ENCODE measurements at places on chromosomes 7 and 10.

GRCh38 chr7:135976312-135977006 lies 700 bp downstream of the MTPN start:
- DNase-seq = no peak

DNA sequence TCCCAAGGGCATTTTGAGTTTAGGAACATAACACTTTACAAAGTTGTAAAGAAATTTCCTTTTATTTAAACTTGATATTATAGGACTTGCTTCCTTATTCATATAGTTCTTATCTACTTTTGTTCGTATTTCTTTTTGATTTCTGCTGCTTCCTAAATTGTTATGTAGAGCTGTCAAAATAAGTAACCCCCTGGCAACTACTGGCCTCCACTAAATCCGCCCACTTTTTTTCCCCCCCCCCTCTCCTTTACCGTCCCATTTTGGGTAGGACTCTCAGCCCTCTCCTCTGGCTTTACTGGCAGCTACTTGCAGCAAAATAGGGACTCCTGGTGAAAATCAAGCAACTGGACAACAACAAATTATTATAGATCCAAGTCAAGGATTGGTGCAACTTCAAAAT lies 1.1 kb downstream of the SP4 start:
- no peak for DNase-seq

DNA sequence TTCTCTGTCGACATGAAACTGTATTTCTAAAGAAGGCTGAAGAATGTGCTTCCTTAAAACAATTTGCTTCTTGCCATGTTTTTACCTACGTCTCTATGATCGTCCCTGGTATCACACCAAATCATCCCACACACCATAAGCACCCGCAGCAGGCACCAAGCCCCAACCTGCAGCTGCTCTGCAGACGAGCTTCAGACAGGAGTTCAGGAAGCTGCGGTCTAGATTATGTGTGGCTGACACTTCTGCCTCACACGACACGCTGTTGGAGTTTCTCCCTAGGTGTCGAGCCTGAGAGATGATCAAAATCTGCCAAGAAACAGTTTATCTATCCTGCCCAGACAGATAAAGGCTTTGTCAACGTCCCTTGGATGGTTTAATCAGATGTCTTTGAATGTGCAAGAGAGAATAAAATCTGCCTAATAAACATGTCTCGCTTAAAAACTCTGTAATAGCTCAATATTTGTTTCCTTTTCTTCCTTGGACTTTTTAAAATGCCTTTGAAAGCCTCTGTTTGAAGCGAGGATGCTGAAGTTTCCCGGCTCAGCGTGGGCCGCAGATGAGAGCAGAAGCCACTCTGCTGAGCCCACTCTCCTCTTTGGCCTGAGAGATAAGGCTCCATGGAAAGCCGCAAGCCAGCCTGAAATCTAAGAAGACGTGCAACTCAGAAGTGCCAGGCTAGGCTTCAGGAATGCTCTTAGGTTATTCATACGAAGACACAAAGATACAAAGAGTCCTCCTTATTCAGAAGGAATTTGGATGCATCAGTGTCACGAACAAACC lies 158.3 kb upstream of the PFKP start:
- no peak for DNase-seq

DNA sequence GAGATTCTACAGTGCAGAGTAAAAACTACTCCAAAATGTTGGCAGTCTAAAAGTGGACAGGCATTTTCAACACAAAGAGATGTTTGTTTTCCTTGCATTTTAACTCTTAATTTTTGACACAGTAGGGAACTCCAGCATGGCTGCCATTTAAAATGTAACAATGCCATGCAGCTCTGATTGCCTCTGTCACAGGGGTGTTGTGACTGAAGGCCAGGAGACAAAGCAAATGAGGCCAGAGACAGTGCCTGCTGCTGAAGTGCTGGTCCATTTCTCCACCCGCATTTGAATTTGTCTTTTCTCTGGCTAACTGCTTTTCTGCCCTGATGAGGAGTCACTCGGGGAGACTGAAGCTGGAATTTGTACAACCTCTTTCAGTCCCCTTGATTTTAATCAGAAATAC lies 710.6 kb upstream of the GALNT17 start:
- no peak for DNase-seq

DNA sequence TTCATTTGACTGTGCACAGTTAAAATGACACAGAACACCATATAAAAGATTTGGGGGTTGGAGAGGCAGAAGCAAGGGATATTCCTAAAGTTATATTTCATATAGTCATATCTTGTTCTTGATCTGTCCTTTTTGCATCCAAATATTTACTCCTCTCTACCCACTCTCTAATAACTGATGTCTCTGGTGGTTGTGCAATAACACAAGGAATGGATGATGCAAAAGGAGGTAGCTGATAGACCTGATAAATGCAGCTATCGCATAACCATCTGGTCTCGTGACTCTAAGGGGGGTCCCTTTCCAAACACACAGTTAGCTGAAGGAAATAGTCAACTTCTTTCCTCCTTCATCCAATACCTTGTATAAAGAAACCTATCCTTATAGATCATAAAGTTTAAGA lies 123.1 kb downstream of the POLR1F start:
- DNase-seq = no peak

- peak; percentile 62 for DNase-seq
Measured at GRCh38 chr10:61786728-61787127, 114.8 kb upstream of the ARID5B start.

GRCh38 chr10:1127629-1128028 lies 71.4 kb downstream of the WDR37 start:
- no peak for DNase-seq

DNA sequence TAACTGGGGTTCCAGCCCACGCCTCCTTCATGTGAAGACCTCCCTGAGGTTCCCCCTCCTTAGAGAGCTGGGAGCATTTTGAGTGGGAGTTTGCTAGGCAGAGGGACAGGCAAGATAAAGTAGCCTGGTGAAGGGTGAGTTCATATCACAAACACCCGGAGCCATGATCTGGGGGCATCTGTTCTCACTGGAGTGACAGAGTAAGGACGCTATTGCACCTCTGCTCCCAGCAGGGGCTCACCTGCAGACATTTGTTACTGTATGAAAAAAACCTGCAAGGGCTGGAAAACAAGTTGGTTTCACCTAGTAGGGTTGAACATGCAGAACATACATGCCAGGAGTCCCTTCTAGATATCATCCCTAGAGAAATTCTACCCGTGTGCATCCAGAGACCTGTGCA lies 88.4 kb downstream of the CARD11 start:
- DNase-seq = no peak

GRCh38 chr10:1360558-1361164 lies 304.5 kb downstream of the WDR37 start:
- DNase-seq = no peak

GRCh38 chr10:132381741-132382140 lies 15.3 kb upstream of the PWWP2B start:
- no peak for DNase-seq

GRCh38 chr7:24718977-24719491 lies 38.2 kb downstream of the GSDME start:
- DNase-seq = no peak

GRCh38 chr10:130432271-130432670 lies 296.1 kb downstream of the GLRX3 start:
- no peak for DNase-seq

GRCh38 chr10:78475437-78475836 lies 441.8 kb downstream of the RPS24 start:
- DNase-seq = no peak

GRCh38 chr10:106338486-106338885 lies 826.0 kb downstream of the SORCS1 start:
- no peak for DNase-seq

GRCh38 chr7:26005683-26006410 lies 146.2 kb upstream of the NFE2L3 start:
- no peak for DNase-seq

GRCh38 chr10:71075086-71075758 lies 137.1 kb upstream of the UNC5B start:
- no peak for DNase-seq

DNA sequence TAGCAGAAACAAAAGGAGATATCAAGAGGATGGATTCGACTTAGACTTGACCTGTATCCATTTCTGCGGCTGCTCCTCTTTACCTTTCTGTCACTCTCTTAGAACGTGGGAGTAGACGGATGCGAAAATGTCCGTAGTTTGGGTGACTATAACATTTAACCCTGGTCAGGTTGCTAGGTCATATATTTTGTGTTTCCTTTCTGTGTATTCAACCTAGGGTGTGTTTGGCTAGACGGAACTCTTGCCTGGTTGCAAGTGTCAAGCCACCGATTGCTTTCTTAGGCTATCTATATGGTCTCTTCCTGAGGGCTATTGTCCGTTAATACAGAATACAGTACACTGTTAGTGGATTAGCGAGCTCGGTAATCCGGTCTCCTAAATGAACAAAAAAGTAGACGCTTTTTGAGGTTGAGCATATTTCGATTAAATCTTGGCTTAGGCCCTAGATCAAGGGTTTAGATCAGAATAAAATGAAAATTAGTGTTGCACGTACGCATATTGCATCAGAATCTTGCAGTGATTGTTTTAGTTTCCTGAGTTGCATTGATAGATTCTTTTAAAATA lies 1.2 kb downstream of the PTEN start:
- DNase-seq = peak; percentile 24

DNA sequence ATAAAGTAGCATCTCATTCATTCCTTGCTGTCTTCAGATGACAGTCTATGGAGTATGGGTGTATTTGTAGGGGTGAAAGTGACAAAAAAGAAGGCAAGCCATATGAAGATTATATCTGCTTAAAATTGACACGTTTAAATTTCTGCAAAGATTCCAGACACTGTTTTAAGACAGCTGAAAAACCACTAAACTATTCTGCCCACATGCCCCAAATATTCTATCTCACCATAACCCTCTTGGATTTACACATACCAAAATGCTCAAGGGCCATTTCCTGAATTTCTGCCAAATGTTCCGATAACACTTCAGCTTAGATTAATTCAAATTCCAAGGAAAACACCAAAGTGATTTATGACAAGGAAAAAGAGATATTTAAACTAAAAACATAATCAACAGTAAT lies 99.9 kb upstream of the IL6 start:
- DNase-seq = no peak

GRCh38 chr7:91020636-91021385 lies 243.4 kb upstream of the FZD1 start:
- no peak for DNase-seq

DNA sequence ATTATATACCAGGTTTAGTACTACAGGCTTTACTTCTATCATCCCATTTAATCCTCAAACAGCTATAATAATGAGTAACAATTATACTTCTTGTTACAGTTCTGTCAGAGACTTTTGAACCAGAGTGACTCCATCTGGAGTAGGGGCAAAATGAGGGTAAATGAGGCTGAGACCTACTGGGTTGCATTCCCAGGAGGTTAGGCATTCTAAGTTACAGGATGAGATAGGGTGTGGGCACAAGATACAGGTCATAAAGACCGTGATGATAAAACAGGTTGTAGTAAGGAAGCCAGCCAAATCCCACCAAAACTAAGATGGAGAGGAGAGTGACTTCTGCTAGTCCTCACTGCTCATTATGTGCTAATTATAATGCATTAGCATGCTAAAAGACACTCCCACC lies 3.9 kb downstream of the YME1L1 start:
- DNase-seq = no peak

- no peak for DNase-seq
Measured at GRCh38 chr10:11156480-11156879, 138.8 kb downstream of the CELF2 start.

DNA sequence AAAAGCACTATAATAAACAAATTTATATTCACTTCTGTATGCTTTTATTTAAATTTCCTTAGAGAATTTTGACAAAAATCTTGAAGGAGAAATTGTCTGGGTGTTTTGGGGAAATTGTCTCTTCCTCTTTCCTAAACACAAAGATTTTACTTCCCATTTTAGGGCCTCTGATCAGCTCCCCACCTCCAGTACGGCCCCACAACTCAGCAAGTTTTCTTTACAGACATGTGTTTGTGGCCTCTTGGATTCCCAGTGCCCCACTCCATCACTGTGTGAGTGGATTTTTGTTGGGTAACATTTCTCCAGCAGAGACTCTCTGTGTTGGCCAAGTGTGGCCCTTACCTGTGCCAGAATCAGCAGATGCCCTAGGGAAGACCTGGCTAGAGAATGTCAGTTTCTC lies 182.8 kb upstream of the CDC14C start:
- DNase-seq = no peak

DNA sequence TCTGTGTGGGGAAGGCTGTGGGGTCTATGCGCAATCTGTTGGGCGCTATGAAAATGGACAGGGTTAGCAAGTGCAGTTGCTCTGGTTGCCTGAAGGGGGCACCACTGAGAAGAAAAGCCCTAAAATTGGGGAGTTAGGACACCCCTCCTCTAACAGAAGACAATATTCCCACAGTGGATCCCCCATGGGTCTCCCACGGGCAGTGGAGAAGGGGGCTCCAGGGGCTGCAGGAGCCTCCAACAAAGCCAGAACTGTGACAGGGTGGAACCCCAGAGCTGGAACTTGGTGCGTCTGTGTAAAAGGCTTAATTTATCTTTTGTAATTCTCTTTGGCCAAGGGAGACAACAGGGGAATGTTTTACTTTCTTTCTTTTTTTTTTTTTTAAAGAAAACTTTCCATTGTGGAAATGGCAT lies 12.5 kb upstream of the COL13A1 start:
- DNase-seq = no peak

DNA sequence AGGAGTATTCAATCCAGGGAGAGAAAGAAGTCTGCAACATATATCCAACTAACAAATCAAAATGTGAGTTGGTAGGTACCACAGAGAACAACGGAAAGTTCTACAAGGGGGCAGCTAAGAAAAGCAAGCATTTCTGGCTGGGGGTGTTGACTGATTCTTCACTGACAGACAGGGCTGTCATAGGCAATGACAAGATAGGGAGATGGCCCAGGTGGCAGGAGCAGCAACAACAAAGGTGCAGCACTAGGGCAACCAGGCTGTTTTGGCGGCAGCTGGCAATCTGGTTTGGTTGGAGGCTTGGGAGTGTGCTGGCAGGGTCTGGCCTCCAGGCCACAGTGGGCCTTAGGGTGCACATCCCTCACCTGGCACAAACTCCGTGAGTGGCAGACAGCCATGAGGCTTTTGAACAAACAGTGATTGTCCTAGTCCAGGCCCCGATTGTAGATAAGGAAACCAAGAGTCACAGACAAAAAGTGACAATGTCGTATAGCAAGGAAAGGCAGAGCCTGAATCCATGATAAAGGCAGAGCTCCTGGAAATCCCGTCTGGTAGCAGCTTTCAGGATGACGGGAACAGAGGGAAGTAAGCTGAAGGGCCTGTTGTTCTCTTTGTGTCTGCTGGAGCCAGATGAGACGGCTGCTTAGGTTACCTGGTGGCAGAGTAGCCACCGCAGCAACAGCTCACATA lies 28.4 kb downstream of the DPCD start:
- no peak for DNase-seq

DNA sequence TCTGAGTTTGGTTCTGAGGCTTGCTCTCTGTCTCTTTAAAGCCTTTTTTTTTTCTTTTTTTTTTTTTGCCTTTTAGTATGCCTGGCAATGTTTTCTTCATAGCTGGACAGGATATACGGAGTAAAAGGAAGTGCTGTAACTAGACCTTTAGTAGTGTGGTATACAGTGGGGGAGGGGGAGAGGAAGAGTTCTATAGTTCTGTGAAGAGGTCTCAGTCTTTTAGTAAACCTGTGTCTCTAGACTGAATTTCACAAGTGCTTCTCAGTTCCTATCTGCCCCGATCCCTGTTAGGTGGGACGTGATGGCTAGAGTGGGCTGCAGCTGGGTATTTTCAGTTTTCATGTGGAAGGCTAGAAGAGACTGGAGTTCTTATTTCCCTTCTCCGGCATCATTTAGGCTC lies 3.1 kb upstream of the ABCC2 start:
- peak; percentile 87 for DNase-seq
